Stimulated activated naive B cell treated with anti-CD40 and anti-IgM and Interleukin-4, amounts not matched to agents 10 μg/mL and 1 μg/mL and 100 μg/mL, for 72 hours (primary cell): ENCODE measurements at places on chromosomes 6 and 20.
A peak's percentile ranks its signal among the peaks of the same experiment; 100 is the strongest.

- H3K4me3 ChIP-seq = peak overlapping the region; percentile 94
- peak overlapping the region; percentile 95 for H3K27ac ChIP-seq
- no peak for DNase-seq
These were observed 688 bp downstream of the COMMD7 start for GRCh38 chr20:32742322-32743236.

DNA sequence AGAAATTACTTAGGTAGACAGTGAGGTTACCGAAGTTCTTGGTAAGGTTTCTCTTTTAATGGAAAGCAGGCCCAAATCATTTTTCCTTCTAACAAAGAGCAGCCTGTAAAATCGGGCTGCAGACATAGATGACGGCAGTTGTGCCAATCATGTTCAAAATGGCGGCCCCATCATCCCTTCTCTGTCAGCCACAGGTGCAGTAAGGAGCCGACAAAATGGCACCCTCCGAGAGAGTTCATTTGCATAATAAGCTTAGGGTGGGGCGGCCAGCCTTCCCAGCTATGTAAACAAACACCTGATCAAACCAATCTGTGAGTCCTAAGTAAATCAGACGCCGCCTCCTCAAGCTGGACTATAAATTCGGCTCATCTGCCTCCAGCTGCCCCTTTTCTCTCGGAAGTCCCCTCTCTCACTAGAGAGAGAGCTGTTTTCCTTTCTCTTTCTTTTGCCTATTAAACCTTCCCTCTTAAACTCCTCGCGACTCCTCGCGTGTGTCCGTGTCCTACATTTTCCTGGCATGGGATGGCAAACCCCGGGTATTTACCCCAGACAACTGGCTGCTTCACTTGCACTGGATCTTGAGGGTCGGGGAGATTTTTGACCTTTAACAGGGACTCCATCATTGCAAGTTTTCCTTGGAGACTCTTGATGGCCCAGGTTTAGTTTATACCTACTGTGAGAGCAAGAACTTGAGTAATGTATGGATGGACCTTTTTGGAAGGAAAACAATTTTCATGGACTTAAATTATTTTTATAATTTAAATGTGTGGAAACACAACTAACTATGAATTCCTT lies 8.9 kb upstream of the DDR1 start:
- no peaks in the 10 kb centered on the region for H3K27me3 ChIP-seq
- H3K4me3 ChIP-seq = no peak overlapping the region
- no peak for DNase-seq
- peaks cover 40% of the 10 kb centered on the region for H3K4me1 ChIP-seq
- no peak overlapping the region for H3K27ac ChIP-seq

DNA sequence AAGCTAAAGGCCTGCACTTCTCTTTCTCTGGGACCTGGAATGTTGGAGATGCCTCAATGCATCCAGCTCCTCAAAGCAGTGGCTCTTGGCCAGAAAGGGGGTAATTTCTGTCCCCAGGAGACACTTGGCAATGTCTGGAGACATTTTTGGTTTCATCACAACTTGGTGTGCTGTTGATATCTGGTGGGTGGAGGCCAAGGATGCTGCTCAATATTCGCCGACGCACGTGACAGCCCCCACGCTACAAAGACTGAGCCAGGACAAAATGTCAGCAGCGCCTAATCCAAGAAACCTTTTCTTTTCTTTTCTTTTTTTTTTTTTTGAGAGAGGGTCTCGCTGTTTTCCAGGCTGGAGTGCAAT lies 79.8 kb downstream of the SULF2 start:
- peaks cover 2% of the 10 kb centered on the region for H3K36me3 ChIP-seq
- H3K27me3 ChIP-seq = peaks cover 17% of the 10 kb centered on the region
- no peak for DNase-seq
- H3K27ac ChIP-seq = no peak overlapping the region

- H3K4me1 ChIP-seq = no peaks in the 10 kb centered on the region
- H3K27ac ChIP-seq = no peak overlapping the region
- DNase-seq = no peak
- H3K27me3 ChIP-seq = no peaks in the 10 kb centered on the region
- H3K4me3 ChIP-seq = no peak overlapping the region
These were observed 917.7 kb downstream of the PHF3 start for GRCh38 chr6:64553249-64553786.

DNA sequence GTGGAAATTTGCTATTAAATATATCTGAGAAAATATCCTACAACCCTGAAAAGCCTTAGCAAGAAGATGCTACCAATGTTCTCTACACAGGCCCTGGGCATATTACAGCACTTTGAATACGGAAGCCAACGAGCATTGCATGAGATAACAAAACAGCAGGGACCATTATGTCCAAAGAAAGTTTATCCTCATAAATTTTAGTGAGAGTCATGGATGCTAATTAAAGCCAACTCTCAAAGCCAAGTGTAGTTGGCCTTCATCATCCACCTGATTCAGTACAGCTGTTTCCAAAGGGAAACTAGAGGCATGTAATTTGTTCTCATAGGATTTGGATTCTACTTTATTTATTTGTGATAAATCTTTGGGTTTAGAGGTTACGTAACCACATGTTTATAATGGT lies 564.8 kb downstream of the RFPL4B start:
- no peak overlapping the region for H3K4me3 ChIP-seq
- no peaks in the 10 kb centered on the region for H3K4me1 ChIP-seq
- H3K27me3 ChIP-seq = no peaks in the 10 kb centered on the region

- H3K27me3 ChIP-seq = peaks cover 22% of the 10 kb centered on the region
- H3K36me3 ChIP-seq = no peaks in the 10 kb centered on the region
- DNase-seq = no peak
- H3K27ac ChIP-seq = no peak overlapping the region
These were observed 28.3 kb upstream of the PDYN start for GRCh38 chr20:2022163-2022562.

GRCh38 chr6:124960757-124961463 lies 1.3 kb upstream of the RNF217 start:
- peaks cover 1% of the 10 kb centered on the region for H3K36me3 ChIP-seq
- DNase-seq = no peak
- peak overlapping the region; percentile 75 for H3K4me3 ChIP-seq
- peaks cover 10% of the 10 kb centered on the region for H3K4me1 ChIP-seq
- peaks cover 50% of the 10 kb centered on the region for H3K27me3 ChIP-seq

GRCh38 chr20:59042151-59042795 lies at the start of gene PRELID3B:
TSS of gene PRELID3B (minus strand) at chr20:59042786. CDS start at chr20:59042730, 56 bp downstream.
- H3K27me3 ChIP-seq = no peaks in the 10 kb centered on the region
- H3K4me3 ChIP-seq = peak within 1 kb of the TSS; percentile 96

DNA sequence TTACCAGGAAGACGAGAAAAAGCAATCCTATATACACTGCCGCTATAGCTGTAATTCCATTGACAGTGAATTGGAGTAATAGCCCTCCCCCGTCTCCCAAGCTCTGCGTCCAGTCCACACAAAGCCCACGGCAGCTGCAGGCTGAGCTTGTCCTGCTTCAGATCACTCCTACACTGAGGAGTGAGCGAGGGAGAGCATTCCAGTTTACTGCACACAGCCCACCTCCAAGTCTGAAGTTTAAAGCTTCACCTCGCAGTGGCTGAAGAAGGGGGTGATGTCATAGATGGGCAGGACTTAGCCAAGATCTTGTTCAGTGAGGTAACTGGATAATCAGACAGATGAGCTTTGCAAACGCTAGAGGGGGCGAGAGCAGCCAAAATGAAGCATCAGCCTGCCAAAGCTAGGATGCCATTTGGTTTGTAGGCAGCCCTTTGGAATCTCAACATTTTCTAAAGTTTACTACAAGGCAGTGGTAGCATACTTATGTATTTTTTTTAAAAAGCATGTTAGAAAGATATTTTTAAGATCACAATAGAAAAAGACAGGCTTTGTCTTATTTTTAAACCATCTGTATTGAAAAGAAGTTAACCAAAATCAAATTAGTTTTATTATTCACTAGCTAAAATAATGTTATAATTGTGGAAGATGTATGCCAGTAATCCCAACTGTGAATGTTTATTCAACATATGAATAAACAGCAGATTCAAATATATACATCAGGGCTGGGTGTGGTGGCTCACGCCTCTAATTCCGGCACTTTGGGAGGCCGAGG lies at the start of gene FLRT3:
FLRT3 (minus strand) TSS at position 213 of the 772 bp plus-strand sequence. CDS start 10,106 bp downstream, outside the sequence.
- H3K36me3 ChIP-seq = no peaks in the 10 kb centered on the region
- H3K4me1 ChIP-seq = peaks cover 3% of the 10 kb centered on the region
- peak within 1 kb of the TSS; percentile 51 for H3K4me3 ChIP-seq
- no peak within 1 kb of the TSS for H3K27ac ChIP-seq

GRCh38 chr6:51702851-51703250 lies 384.6 kb downstream of the PKHD1 start:
- no peak overlapping the region for H3K27ac ChIP-seq
- no peak for DNase-seq
- no peaks in the 10 kb centered on the region for H3K36me3 ChIP-seq

GRCh38 chr6:82843291-82843885 lies 222.3 kb downstream of the UBE3D start:
- DNase-seq = no peak
- H3K4me3 ChIP-seq = no peak overlapping the region
- no peak overlapping the region for H3K27ac ChIP-seq
- no peaks in the 10 kb centered on the region for H3K27me3 ChIP-seq

GRCh38 chr6:37242429-37243052 lies 15.0 kb upstream of the TBC1D22B start:
- H3K4me1 ChIP-seq = peaks cover 23% of the 10 kb centered on the region
- no peak for DNase-seq
- H3K4me3 ChIP-seq = no peak overlapping the region
- no peaks in the 10 kb centered on the region for H3K27me3 ChIP-seq
- H3K36me3 ChIP-seq = no peaks in the 10 kb centered on the region
- peak overlapping the region; percentile 16 for H3K27ac ChIP-seq

GRCh38 chr6:113120224-113120581 lies 736.9 kb upstream of the MARCKS start:
- no peak for DNase-seq
- H3K27ac ChIP-seq = no peak overlapping the region
- H3K36me3 ChIP-seq = no peaks in the 10 kb centered on the region
- H3K4me1 ChIP-seq = no peaks in the 10 kb centered on the region

DNA sequence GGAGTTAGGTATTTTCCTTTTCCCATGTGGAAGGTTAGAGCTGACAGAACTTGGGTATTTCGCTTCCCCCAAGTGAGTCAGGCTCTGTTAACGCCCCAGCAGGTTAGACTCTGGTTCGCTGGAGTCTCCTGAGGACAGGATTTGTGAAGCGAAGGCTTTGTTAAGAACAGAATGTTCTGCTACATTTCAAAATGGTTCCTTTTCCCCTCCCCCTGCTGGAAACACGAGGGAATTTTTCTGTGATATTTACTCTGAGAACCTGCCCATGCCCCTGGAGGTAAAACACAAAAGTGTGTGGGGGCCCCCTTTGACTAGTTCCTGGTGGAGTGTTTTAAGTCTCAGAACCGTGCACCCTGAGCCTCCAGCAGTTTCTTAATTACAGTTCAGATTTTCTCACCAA lies 731.4 kb upstream of the CITED2 start:
- H3K27ac ChIP-seq = no peak overlapping the region
- no peak overlapping the region for H3K4me3 ChIP-seq
- H3K27me3 ChIP-seq = no peaks in the 10 kb centered on the region
- no peaks in the 10 kb centered on the region for H3K36me3 ChIP-seq

DNA sequence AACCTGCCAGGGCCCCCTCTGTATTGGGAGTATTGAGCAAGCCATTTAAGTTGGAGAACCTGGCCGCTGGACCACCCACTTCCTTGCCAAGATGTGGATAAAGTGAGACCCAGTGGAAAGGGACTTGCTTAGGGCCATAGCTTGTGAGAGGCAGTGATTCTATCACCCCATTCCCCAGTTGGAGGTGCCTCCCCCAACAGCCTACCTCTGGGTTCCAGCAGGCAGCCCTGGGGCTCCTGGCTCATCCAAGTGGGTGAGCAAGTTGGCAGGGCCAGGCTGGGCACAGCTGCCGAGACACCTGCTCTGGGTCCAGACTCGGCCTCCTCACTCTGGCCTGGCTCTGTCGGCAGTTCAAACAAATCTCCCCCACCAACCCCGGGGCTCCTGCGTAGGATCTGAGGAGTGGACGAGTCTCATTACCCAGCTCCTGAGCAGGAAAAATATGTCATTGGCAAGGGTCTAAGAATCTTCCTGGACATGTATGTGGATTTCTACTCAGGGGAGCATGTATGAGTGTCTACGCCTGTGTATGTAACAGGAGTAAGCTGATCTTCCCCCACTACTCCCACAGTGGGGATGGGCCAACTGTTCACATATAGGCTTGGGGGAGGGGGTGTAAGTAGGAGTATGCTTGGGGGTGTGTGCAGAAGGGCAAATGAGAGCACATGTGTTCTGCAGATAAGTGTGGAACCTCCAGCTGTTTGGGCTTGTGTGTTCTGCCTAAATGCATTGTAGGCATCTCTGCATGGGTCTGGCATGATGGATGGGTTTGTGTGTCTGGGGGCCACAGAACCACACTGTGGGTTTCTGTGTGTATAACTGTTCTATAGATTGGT lies 1.9 kb downstream of the ID1 start:
- no peak for DNase-seq
- H3K36me3 ChIP-seq = no peaks in the 10 kb centered on the region
- H3K4me3 ChIP-seq = no peak overlapping the region
- peaks cover 15% of the 10 kb centered on the region for H3K4me1 ChIP-seq

GRCh38 chr6:112113918-112114317 lies 26.5 kb downstream of the FAM229B start:
- no peaks in the 10 kb centered on the region for H3K36me3 ChIP-seq
- no peak overlapping the region for H3K27ac ChIP-seq
- H3K4me3 ChIP-seq = no peak overlapping the region
- DNase-seq = no peak

DNA sequence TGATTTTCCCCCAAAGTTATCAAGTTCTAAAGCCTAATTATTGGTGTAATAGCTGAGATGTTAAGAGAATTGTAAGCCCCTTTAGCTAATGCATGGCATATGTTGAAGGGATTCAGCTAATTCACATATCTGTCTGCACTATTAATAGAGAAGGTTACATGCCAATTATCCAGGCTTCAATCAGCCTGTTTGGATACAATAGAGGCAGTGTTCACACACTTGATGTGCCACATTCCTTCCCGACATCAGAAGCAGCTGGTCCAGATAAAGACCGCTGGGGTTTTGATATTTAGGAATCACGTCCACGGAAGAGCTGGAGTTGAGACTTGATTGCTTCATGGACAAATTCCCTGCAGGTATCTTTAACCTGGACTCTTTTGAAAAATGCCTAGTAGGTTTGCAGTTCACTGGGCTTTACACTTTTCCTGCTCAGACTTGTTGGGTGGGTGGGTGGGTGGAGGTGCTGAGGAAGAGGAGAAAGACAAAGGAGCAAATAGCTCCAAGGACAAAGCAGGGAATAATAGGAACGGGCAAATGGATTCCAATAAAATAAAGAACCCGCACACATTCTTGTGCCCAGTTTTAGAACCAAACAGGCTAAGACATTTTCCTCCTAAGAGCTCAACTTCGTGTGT lies 142.6 kb upstream of the ZNF217 start:
- H3K4me3 ChIP-seq = peak overlapping the region; percentile 74
- no peaks in the 10 kb centered on the region for H3K27me3 ChIP-seq
- H3K36me3 ChIP-seq = peaks cover 5% of the 10 kb centered on the region
- DNase-seq = no peak
- H3K27ac ChIP-seq = peak overlapping the region; percentile 95

- no peaks in the 10 kb centered on the region for H3K36me3 ChIP-seq
- H3K27ac ChIP-seq = no peak overlapping the region
- H3K4me1 ChIP-seq = no peaks in the 10 kb centered on the region
- no peak overlapping the region for H3K4me3 ChIP-seq
These were observed 41.7 kb downstream of the SYNE1 start for GRCh38 chr6:152595499-152595898.

DNA sequence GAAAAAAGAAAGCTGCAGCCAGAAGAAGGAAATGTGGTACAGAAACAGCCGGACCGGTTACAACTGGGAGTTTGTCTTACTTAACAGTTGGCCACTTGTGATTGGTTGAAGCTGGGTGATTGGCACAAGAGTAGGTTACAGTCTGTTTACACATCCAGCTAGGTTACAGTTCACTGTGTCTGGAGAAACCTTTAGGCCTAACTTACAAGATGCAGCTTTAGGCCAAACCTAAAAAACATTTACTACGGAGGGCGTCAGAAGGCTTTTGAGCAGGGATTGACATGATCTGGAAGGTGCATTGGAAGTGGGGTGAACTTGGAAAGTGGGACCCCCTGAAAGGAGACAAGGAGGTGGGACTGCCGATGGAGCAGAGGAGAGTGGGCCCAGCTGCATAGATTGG lies 122.3 kb downstream of the BANF2 start:
- no peak overlapping the region for H3K27ac ChIP-seq
- H3K27me3 ChIP-seq = no peaks in the 10 kb centered on the region
